ENCODE measurements at places on chromosomes 6 and 20.
A peak's percentile ranks its signal among the peaks of the same experiment; 100 is the strongest.

GRCh38 chr20:63310265-63310991, 17.4 kb downstream of the COL20A1 start:
- DNase-seq, result no peak

- DNase-seq, result no peak
These were observed 95.9 kb upstream of the ADGRF1 start for GRCh38 chr6:47138046-47138445.

DNA sequence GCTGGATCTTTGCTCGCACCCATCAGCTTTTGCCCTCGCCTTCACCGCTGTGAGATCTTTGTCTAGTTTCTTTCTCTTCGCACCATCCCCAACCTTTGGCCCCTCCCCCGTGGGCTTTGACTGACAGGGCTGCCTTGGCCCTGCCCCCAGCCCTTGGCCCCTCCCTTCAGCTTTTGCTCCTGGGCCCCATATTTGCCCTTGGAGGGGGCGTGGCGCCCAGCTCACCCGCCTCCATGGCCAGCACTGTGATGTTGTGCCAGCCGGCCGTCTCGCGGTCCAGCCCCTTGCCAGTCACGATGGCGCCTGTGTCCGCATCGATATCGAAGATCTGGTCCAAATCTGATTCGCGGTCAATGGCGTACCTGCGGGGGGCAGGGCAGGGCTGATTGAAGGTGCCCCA, 81.1 kb downstream of the CD40 start:
- no peak for DNase-seq

DNA sequence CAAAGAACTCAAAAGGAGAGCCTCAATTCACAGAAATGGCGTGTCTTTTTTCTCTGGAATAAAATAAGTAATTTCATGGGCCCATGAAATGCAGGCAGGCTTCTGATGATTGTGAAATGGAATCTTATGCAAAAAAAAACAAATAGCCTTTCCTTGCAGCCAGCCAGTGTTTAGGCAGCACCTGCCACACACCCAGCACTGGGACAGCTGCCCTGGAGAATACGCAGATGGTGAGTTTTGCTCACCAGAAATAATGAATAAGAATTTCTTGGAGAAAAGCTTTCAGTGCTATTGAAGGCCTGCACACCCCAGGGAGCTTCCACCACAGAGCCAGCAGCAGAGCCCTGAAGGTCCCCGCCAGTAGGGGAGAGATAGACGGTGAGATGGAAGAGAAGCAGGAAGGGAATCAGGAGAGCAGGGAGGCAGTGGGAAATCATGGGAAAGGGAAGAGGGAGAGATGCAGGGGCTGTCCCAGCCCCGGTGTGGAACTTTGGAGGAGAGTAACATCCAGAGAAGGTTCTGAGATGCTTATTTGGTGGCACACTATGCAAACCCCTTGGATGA, 54.9 kb downstream of the PXDC1 start:
- DNase-seq, result no peak

GRCh38 chr6:31795616-31796298, at the start of gene VARS1:
Gene VARS1 (minus strand): TSS chr6:31795752. CDS start chr6:31795217, 535 bp downstream.
- DNase-seq, result peak; percentile 62

GRCh38 chr20:16363506-16364319, 209.5 kb downstream of the KIF16B start:
- DNase-seq, result no peak

- DNase-seq, result no peak
These were observed 159.6 kb downstream of the TMEM200A start for GRCh38 chr6:130525408-130525807.

GRCh38 chr6:79453558-79454042, 83.6 kb downstream of the LCA5 start:
- no peak for DNase-seq

DNA sequence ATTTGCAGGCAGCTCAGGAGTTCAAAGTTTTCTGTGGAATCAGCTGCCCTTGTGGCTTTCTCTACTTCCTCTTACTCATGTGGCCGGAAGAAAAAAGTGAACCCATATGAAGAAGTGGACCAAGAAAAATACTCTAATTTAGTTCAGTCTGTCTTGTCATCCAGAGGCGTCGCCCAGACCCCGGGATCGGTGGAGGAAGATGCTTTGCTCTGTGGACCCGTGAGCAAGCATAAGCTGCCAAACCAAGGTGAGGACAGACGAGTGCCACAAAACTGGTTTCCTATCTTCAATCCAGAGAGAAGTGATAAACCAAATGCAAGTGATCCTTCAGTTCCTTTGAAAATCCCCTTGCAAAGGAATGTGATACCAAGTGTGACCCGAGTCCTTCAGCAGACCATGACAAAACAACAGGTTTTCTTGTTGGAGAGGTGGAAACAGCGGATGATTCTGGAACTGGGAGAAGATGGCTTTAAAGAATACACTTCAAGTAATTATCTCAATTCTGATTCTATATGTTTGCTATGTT, 1.1 kb downstream of the MGME1 start:
- no peak for DNase-seq

- no peak for DNase-seq
These were observed 160.5 kb upstream of the GRIK2 start for GRCh38 chr6:101232961-101233360.

GRCh38 chr20:33875055-33875454, 63.9 kb downstream of the CHMP4B start:
- no peak for DNase-seq

DNA sequence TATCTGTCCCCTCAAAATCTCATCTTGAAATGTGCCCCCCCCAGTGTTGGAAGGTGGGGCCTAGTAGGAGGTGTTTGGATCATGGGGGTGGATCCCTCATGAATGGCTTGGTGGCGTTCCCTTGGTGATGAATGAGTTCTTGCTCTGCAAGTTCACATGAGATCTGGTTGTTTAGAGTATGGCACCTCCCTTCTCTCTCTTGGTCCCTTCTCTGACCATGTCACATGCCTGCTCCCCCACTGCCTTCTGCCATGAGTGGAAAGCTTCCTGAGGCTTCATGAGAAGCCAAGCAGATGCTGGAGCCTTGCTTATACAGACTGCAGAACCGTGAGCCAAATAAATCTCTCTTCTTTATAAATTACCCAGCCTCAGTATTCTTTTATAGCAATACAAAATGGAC, 70.9 kb downstream of the MAN1A1 start:
- no peak for DNase-seq

DNA sequence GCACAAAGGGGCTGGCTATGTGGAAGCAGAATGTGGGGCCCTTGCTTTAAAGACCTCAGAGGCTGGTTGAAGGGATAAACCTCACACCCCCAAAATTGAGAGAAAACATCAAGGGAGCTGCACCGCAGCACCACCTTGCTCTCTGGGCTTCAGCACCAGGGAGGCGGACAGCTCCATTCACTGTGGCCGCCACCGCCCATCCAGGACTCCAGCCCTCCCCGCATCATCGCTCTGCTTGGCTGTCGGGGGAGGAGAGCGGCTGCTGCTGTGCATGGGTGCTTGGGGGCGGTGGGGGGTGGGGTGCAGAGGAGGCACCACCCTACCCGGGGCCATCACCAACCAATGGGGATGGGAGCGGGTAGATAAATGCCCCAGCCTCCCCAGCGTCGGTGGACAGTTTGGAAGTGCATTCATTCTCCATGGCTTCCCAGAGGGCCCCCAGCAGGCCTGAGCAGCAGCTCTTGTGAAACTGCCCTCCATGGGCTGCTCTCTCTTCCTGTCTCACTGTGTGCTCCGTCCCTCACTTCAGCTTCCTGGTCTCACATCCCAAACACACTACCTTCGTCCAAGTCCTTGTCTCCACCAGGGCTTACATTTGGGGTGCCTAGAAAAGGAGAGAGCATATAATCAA, 75.7 kb upstream of the BHLHE23 start:
- DNase-seq, result no peak

- DNase-seq, result no peak
These were observed 18.1 kb downstream of the RBM24 start for GRCh38 chr6:17299222-17299621.

DNA sequence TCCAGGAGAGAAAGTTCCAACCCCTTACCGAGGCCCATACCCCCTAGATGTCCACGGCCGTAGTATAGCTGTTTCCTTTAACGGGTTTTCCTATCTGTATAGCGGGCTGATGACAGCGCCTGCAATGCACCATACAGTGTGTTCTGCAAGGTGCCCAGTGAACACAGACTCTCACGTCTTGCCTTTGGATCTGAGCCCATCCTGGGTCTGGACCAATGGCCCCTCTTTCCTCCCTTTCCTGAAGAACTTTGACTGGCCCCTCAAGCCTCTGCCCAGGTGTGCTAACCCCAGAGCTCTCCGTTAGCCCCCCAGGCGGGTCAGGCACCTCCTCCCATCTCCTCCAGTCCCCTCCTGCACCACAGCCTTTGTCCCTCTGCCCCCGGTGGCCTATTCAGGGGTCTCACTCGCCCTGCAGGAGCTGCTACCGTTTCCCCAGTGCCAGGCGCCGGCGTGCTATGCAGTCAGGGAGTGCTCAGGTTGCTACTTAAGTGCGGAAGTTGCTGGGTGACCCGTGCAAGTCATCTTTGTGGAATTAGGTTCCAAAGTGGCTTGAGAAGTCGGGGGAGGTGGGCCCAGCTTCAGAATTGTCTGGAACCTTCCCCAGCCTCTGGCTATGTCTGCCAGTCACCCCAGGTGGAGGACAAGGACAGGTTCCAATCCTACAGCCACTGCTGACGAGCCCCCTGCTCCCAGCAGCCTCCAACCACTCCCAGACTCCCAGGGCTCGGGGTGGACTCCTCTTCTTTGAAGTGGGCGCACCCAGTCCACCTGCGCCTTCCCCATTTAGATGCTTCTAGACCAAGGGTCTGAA, 35.0 kb upstream of the ZBP1 start:
- no peak for DNase-seq

DNA sequence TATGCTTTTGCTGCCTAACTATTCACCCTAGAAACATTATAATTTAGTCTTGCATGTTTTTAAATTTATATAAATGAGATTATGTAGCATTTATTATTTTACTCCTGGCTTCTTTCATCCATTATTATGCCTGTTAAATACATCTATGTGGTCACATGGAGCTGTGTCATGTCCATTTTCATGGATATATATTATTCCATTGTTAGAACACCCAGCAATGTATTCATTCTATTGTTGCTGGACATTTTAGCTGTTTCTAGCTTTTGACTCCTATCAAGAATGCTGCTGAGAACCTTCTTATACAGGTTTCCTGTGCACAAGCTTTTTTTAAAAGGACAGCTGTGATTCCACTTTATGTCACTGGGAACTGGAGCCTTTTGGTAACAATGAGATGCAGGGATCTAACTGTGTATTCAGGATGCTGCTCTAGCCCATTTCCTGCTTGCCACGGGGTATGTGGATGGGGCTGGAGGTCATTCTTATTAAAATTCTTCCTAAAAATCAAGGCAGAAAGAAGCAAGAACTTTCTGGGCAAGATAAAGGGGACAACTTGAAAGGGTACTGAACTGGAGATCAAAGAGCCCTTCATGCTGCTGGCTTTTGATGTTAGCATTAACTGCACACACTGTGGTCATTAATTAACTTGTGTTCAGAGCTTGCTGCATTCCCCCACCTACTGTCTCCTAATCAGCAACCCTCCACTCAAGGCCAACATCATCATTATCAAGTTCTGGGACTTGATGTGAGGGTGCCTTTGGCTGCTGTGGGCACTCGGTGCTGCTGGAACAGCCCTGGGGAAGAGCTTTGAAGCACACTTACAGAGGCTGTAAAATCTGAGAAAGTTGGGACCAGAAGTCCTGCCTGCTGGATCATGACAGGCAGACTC, 96.6 kb upstream of the AKIRIN2 start:
- no peak for DNase-seq

- DNase-seq, result no peak
These were observed 57.9 kb upstream of the MANEA start for GRCh38 chr6:95519228-95520037.

- DNase-seq, result no peak
These were observed 232.8 kb upstream of the RNF24 start for GRCh38 chr20:4247898-4248858.

DNA sequence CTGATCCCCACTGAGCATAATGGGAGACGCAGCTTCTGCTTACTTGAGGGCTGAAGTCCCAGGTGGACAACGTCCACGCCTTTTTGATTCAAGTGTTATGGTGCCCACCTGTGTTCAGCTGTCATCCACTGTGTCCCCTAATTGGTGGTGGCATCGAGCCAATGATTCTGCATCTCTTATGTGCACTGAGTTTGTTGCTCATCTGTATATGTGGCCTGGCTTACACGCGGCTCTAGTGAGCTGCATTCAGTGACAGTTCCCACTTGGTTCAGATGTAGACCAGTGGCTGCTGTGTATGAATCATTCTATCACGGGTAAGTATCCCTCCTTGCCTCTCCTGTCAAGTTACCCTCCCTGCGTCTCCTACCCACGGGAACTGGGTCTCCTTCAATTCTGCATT, 131.2 kb upstream of the CLDN20 start:
- DNase-seq, result no peak

GRCh38 chr6:163405412-163406309, 8.9 kb upstream of the QKI start:
- DNase-seq, result no peak

- DNase-seq, result no peak
These were observed 77.0 kb downstream of the JPH2 start for GRCh38 chr20:44109951-44110361.

DNA sequence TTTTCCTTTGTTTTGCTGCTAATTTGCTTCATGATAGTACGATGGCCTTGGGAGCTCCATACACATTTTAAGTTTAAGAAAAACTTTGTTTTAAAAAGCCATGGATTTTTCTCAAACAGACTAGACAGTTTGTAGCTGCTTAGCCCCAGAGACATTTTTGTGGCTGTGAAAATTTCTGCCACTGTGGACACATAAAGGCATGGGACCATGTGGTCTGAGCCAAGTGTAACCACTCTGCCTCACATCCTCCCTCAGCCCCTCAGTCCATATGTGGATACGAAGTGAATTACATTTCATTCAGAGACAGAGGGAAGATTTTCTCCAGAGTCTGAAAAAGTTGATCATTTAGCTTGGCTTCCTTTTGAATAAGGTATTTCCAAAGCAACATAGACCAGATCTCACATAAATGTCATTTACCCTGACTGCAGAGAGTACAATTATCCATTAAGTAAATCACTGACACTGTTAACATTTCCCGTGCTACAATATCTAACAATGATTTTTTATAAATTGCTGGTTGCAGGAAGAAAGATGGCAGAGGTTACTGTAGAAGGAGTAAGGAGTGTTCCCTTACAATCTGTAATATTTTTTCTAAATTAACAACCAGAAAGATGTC, 87.4 kb downstream of the GJA1 start:
- DNase-seq, result no peak

DNA sequence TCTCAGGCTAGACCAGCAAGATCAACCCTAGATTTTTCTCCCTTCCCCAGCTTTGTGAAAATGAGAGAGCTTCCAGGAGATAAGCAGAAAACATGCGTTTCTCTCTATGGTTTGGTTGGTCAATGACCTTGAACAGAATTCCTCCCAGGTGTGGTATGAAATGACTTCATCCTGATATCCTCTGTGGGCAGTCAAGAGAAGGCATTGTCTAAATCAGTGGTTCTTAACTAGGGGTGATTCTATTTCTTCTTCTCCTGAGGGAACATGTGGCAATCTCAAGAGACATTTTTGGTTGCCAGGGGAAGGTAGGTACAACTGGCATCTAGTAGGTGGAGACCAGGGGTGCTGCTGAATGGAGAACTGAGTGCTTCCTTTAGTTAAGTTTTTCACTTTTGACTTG, 12.4 kb downstream of the IFT52 start:
- no peak for DNase-seq

GRCh38 chr6:103629613-103630012, 1230.1 kb downstream of the HACE1 start:
- no peak for DNase-seq

GRCh38 chr6:155582016-155582991, 126.7 kb upstream of the NOX3 start:
- no peak for DNase-seq

- DNase-seq, result no peak
These were observed 634 bp downstream of the HSF2 start for GRCh38 chr6:122400121-122400450.

Measured in T follicular helper cell (primary cell).